ENCODE measurements at places on chromosomes 3 and 15.

- no peak for DNase-seq
These were observed 670 bp upstream of the ISLR start for GRCh38 chr15:74172701-74173379.

DNA sequence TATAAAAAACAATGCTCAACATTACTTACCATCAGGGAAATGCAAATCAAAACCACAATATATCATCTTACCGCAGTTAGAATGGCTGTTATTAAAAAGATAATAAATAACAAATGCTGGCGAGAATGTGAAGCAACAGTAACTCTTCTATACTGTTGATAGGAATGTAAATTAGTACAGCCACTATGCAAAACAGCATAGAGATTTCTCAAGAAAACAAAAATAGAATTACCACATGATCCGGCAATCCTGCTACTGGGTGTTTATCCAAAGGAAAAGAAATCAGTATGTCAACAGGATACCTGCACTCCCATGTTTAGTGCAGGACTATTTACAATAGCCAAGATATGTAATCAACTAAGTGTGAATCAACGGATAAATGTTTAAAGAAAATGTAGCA lies 48.1 kb downstream of the ADAM10 start:
- no peak for DNase-seq

DNA sequence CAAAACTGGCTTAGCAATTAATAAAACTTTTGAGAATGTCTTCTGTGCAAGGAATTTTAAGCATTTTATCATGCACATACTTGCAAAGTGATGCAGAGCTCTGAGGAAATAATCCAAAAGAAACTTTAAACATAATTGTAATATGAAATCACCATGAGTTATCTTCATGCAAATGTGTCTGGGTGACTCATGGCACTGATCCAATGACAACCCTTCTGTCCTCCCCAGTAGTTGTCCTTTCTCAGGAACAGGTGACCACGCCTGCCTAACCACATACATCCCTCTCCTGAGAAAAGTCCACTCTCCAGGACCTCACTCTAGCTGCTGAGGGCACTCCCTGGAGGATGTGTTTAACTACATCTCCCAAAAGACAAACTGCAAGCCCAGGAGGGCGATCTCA lies 530.6 kb upstream of the IL12A start:
- DNase-seq = no peak

GRCh38 chr3:24551626-24552025 lies 57.0 kb upstream of the THRB start:
- no peak for DNase-seq

DNA sequence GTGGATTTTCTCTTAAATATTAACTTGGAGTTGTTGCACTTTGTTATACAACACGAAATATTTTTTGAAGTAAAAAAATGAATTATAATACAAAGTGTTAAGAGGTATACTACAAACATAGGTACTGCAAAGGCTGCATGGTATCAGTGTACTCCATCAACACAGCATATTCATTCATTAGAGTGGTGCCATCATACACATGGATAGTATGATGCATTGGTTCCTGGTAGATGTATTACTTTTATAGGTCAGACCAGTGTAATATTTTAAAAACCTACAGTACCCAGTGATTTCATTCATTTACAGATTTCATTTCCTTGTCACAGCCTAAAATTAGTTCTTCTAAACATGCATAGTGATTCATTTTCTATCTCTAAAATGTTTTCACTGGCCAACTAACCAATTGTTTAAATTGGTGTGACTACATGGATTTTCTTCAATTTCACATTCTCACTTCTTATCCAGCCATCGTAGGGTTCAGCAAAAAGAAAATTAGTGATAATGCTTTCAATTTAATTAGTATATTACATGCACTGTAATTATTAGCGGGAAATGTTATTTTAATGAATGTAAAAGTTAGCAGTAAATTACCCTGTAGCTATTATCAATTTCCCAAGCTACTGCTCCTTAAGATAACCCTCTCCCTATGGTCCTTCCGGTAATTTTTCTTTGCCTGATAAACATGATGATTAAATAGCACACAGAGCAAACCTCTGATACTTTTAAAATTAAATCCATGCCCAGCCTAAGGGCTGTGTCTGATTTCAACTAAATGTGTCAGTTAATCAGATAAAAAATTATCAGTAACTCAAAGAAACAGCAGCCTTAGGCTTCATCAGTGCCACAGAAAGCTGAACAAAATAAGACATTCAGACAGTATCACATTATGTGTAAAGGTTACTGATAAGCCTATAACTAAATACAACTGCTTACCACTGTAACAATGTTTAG lies 68.4 kb downstream of the DPH6 start:
- no peak for DNase-seq

GRCh38 chr3:45249391-45249790 lies 23.3 kb upstream of the TMEM158 start:
- DNase-seq = no peak

- no peak for DNase-seq
These were observed 789.8 kb downstream of the TUSC7 start for GRCh38 chr3:117499189-117499870.

GRCh38 chr15:72344602-72345001 lies 24.6 kb upstream of the CELF6 start:
- no peak for DNase-seq

DNA sequence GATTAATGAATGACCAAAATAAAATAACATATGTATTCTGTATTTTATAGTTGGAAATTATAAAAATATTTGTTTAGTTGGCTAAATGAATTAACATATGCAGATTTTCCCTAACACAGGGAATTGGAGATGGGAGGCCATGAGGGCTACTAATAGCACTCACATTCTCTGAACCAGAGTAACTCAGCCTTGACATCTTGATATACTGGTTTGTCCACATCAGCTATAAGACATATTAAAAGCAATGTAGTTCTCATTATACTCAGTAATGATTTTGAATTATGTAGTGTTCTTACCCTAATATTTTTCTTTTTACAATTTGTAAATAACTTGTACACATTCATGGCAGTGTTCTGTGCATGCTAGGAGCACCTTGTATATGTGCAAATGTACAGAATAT lies 255.9 kb downstream of the EPHA6 start:
- no peak for DNase-seq

Data from HuH-7 (cell line).